Stomach (tissue), 19 donors: ENCODE measurements at places on chromosomes 1 and 21. TPM values are rescaled to one million over a fixed set of nuclear protein-coding genes. Genes with fewer than 3 reads are reported as not detected.

DNA sequence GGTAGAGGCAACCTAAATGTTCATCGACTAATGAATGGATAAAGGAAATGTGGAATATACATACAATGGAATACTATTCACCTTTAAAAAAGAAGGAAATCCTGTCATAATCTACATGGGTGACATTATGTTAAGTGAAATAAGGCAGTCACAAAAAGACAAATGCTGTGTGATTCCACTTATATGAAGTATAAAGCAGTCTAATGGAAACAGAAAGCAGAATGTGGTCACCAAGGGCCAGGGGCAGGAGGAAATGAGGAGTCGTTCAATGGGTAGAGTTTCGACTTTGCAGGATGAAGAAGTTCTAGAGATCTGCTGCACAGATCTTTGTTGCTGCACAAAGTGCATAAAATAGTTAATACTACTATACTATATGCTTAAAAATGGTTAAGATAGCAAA lies 7.8 kb downstream of the DIPK1A start:
- no peak overlapping the region for H3K4me3 ChIP-seq
- H3K27ac ChIP-seq: no peak overlapping the region
- H3K4me1 ChIP-seq: peaks cover 63% of the 10 kb centered on the region
- H3K27me3 ChIP-seq: no peaks in the 10 kb centered on the region

S100A9 gene
- not detected for total RNA-seq

TMEM200B gene
- 0.45 TPM for total RNA-seq

C4BPA gene
- not detected for total RNA-seq

MCOLN3 gene
- 2.6 TPM for total RNA-seq

GRCh38 chr1:108560189-108560873 lies 431 bp downstream of the EEIG2 start:
- H3K36me3 ChIP-seq: no peaks in the 10 kb centered on the region
- peak overlapping the region; percentile 83 for H3K4me3 ChIP-seq
- peak overlapping the region; percentile 77 for H3K27ac ChIP-seq
- DNase-seq: peak; percentile 72
- H3K27me3 ChIP-seq: no peaks in the 10 kb centered on the region

DNA sequence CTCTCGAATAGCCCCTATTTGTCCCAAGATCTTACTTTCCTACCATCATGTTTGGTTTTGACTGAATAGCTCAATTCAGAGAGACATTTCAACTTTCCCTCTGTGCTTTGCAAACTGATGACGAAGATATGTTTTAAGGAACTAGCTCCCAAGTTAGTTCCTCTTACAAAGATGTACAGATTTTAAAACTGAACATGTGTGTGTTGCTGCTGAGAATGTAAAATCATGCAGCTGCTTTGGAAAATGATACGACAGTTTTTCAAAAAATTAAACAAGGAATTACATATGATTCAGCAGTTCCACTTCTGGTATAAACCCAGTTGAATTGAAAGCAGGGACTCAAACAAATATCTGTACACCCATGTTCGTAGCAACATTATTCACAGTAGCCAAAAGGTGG lies 33.6 kb downstream of the KIF26B start:
- no peaks in the 10 kb centered on the region for H3K27me3 ChIP-seq
- H3K36me3 ChIP-seq: no peaks in the 10 kb centered on the region
- H3K4me1 ChIP-seq: no peaks in the 10 kb centered on the region
- no peak overlapping the region for H3K27ac ChIP-seq

GRCh38 chr1:70355111-70355407 lies 537 bp upstream of the ANKRD13C start:
- H3K27me3 ChIP-seq: no peaks in the 10 kb centered on the region
- H3K36me3 ChIP-seq: peaks cover 7% of the 10 kb centered on the region
- H3K27ac ChIP-seq: peak overlapping the region; percentile 96
- peaks cover 48% of the 10 kb centered on the region for H3K4me1 ChIP-seq
- no peak for DNase-seq

DNA sequence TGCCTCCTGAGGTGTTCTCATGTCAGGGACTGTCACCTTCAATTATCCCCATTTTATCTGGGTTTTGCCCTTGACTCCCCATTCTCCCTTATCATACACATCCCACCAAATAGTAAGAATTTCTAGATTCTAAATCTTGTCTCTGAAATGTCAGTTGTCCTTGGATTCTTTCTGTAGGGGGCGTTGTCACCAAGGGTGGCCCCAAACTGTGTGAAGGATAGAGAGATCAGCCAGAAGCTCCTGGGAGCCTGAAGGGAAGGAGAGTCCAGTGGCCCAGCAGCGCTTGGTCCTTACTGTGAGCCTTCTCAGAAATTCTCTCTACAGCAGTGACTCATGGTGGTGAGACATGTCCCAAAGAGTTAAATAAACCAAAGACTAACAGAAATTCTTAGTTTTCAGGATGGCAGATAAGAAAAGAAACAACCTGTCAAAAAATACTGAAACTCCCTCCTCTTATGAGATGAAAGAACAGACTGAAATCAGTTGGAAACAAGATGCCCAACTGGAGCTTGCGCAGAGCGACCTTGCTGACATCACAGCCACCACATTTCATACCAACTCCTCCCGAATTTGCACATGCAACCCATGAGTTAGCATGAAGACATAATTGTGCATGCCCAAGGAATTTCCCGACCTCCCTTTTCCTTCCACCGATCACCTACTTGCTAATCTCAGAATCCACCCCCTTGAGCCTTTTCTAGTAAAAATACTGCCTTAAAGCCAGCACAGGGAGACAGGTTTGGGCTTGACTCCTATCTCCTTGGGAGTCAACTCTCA lies 109.8 kb downstream of the ELAVL4 start:
- DNase-seq: no peak
- no peaks in the 10 kb centered on the region for H3K4me1 ChIP-seq
- H3K4me3 ChIP-seq: no peak overlapping the region
- no peaks in the 10 kb centered on the region for H3K36me3 ChIP-seq

GRCh38 chr1:208224192-208224713 lies 19.9 kb downstream of the PLXNA2 start:
- no peak for DNase-seq
- H3K27ac ChIP-seq: no peak overlapping the region
- peaks cover 77% of the 10 kb centered on the region for H3K4me1 ChIP-seq
- H3K27me3 ChIP-seq: no peaks in the 10 kb centered on the region
- no peaks in the 10 kb centered on the region for H3K36me3 ChIP-seq

DNA sequence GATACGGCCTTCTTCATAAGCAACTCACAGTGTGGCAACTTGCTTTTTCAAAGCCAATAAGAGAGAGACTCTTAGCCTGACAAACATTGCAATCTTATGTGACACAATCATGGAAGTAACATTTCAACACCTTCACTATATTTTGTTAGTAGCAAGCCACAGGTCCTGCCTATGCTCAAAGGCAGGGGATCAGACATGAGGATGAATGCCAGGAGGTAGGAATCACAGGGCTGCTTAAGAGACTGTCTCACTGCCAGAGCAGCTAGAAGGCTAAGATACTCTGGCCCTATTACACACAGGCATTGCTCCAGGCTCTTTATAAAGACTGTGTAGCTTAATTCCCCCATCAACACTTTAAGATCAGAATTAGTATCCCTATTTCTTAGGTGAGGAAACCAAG lies 236.2 kb upstream of the KAZN start:
- peaks cover 16% of the 10 kb centered on the region for H3K4me1 ChIP-seq
- no peaks in the 10 kb centered on the region for H3K36me3 ChIP-seq
- no peak for DNase-seq
- H3K27me3 ChIP-seq: peaks cover under 1% of the 10 kb centered on the region
- H3K4me3 ChIP-seq: no peak overlapping the region

SPRR1A gene
- total RNA-seq: not detected

GRCh38 chr1:224498574-224499170 lies 64.1 kb upstream of the WDR26 start:
- H3K4me1 ChIP-seq: peaks cover 45% of the 10 kb centered on the region
- peak overlapping the region; percentile 71 for H3K27ac ChIP-seq
- no peak for DNase-seq
- no peaks in the 10 kb centered on the region for H3K36me3 ChIP-seq
- no peaks in the 10 kb centered on the region for H3K27me3 ChIP-seq

OR6N1 gene
- total RNA-seq: not detected

- DNase-seq: peak; percentile 69
- peaks cover 59% of the 10 kb centered on the region for H3K4me1 ChIP-seq
- H3K36me3 ChIP-seq: no peaks in the 10 kb centered on the region
- H3K4me3 ChIP-seq: no peak overlapping the region
Measured at GRCh38 chr1:921011-921837, 2.5 kb upstream of the SAMD11 start.

DNA sequence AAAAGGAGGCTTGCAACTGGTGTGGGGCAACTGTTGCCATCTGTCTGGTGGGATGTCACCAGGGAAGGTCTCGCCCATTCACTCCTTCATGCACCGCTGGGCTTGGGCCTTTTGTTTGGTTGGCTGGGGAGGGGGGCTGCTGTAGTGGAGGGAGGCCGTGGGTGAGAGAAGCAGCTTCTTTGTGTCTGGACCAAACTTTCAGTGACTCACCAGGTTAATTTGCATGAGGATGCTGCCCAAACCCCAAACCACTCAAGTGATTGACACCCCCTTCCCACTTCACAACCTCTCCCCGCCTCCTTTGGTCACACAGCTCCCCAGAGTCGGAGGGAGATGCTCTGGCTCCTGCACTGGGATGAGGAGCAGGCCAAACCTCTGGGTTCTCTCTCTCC lies 19.7 kb downstream of the BTG2 start:
- H3K27ac ChIP-seq: peak overlapping the region; percentile 98
- no peak for DNase-seq
- H3K36me3 ChIP-seq: no peaks in the 10 kb centered on the region

DNA sequence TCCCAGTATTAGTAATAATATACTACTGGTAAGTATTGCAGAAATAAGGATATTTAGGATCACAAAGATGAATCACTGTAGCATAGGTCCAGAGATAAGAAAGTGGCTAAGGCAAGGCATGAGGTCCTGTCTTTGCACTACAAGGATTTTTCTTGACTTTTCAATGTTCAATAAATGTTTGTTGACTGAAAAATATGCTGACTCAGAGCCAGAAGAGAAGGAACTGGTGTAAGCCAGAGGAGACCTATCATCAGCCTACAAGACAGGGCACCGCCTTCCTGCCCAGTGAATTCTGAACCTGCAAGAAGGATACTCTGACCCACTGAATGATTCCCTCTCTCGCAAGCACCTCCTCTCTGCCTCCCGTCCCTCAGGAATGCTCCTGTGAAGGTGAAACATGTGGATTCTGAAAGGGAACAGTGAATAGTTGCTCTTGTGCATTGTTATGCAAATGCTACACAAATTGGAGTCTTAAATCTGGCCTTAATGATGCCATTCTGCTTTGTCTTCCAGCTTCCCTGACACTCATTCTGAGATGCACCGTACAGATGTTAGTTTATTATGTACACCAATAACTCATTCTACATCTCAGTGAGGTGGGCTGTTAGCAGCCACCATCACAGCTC lies 540.0 kb downstream of the OMA1 start:
- no peak overlapping the region for H3K27ac ChIP-seq
- no peaks in the 10 kb centered on the region for H3K36me3 ChIP-seq
- no peaks in the 10 kb centered on the region for H3K27me3 ChIP-seq
- no peaks in the 10 kb centered on the region for H3K4me1 ChIP-seq

GJB4 gene
- total RNA-seq: not detected

TRIM58 gene
- under 0.01 TPM for total RNA-seq

- H3K27ac ChIP-seq: no peak overlapping the region
- no peak overlapping the region for H3K4me3 ChIP-seq
- DNase-seq: no peak
Measured at GRCh38 chr1:54088385-54088784, 35.0 kb downstream of the TCEANC2 start.

- no peaks in the 10 kb centered on the region for H3K36me3 ChIP-seq
- H3K27ac ChIP-seq: no peak overlapping the region
- H3K4me3 ChIP-seq: no peak overlapping the region
Measured at GRCh38 chr1:69743146-69743545, 175.4 kb downstream of the LRRC7 start.

GPR89A gene
- 60.6 TPM for total RNA-seq

DNA sequence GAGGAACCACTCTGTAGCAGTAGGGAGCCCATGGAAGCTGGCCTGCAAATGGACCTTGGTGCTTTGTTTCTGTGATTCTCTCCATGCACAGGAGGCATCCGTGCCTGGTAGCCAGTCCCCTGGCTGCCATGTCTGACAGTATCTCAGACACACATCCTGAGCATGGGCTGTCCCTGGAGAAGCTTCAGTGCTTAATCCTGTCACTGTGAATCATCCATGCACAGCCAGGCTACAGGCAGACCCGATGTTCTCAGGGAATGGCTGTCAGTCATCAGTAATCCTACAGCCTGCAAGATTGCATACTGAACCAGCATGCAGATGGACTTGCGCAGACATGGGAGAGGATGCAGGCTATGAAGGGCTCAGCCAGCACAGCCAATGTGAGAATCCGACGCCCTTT lies 606.3 kb upstream of the PLXNA2 start:
- H3K4me1 ChIP-seq: no peaks in the 10 kb centered on the region
- H3K27me3 ChIP-seq: no peaks in the 10 kb centered on the region
- no peak overlapping the region for H3K27ac ChIP-seq
- no peaks in the 10 kb centered on the region for H3K36me3 ChIP-seq
- H3K4me3 ChIP-seq: no peak overlapping the region
- DNase-seq: no peak

KIF26B gene
- total RNA-seq: 0.89 TPM

DNA sequence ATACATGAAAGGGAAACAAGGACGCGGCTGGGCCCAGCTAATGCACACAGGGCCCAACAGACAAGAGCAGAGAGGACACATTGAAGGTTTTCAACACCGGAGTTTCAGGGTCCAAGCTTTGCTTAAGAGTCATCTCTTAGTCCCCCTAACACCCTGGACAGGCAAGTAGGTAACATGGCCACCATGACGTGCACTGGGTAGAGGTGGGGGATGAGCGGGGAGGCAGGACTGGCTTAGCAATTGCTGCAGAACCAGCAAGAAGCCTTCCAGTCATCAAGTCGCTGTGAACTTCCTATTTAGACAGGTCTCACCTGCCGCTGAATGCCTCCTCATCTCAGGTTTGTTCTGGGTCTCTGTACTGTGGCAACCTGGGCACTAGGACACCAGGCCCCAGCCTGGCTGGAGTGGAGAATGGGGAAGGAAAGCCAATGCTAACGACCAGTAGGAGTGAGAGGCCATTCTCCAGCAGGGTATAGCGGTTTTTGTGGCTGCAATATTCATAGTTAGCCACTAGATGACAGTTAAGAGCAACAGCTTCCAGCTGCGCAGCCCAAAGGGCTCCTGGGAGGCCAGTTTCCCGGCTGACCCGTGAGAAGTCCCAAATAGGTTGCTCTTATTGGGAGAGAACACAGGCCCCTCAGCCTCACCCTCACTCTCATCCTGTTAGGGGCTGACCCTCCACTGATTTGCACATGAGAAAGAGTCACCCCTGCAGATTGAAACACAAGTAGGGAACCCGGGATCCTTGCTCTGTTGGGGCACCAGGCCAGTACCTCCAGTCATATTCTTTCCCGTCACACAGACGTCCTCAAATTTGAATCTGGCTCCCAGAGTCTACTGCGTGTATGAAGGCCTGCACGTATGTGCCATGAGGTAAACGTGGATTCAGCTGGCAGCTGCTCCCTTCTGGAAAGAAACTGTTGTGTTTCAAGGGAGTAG lies 6.0 kb upstream of the PIGC start:
- peaks cover 31% of the 10 kb centered on the region for H3K4me1 ChIP-seq
- no peaks in the 10 kb centered on the region for H3K27me3 ChIP-seq
- H3K4me3 ChIP-seq: no peak overlapping the region
- peak overlapping the region; percentile 21 for H3K27ac ChIP-seq
- no peaks in the 10 kb centered on the region for H3K36me3 ChIP-seq

GRCh38 chr1:202578001-202578504 lies 132.2 kb downstream of the SYT2 start:
- no peak overlapping the region for H3K4me3 ChIP-seq
- H3K36me3 ChIP-seq: peaks cover 54% of the 10 kb centered on the region
- no peak for DNase-seq
- H3K27ac ChIP-seq: peak overlapping the region; percentile 74

FCGR3A gene
- total RNA-seq: not detected
